ENCODE measurements at places on chromosomes 2 and 18.
A peak's percentile ranks its signal among the peaks of the same experiment; 100 is the strongest.

- DNase-seq: peak; percentile 19
Measured at GRCh38 chr2:27647289-27647688, 16.1 kb downstream of the SUPT7L start.

- no peak for DNase-seq
Measured at GRCh38 chr18:32750328-32750727, 22.5 kb downstream of the KLHL14 start.

GRCh38 chr2:128607440-128607839, 288.8 kb upstream of the HS6ST1 start:
- DNase-seq: no peak

GRCh38 chr2:173803449-173803848, 161.7 kb downstream of the SP3 start:
- no peak for DNase-seq

GRCh38 chr2:219165058-219165911, 4.5 kb downstream of the SLC23A3 start:
- DNase-seq: no peak

DNA sequence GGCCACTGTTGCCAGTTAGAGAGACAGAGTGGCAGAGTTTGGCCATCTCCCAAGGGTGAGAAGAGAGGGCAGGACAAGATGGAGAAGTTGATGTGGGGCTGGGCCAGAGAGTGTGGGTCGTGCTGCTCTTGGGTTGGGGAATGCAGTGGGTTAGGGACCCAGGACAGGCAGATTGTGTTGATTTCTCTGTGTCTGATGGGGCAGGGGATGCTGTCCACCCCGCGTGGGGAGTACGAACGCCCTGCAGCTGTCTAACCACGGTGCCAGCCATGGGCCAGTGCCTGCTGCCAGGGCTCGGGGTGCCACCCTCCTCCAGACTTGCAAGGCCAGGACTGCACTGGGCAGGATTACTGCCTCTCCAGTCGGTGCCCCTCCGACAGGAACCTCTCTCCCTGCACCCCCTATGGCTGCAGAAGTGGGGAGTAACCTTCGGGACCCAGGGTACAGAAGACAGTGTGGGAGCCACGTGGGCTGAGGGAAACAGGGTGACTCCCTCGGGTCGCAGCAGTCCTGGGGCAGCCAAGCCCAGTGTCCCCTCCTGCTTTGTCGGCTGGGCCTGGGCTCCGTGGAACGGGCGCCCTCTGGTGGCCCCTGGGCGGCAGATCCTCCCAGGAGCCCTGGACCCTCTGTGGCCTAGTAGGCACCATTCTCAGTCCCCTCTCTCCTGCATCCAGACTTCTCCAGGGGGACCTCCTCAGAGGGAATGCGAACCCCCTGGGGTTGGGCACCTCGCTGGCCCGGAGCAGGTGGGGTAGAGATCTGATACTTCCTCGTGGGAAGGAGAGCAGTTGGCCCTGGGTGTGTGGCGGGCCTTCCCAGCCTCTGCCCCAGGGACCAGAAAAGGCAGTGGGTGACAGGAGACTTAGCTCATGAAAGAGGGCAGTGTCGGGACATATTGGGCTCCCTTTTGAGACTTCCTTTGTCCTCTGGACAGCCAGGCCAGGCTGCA, 2.7 kb downstream of the GPC1 start:
- DNase-seq: peak; percentile 93

DNA sequence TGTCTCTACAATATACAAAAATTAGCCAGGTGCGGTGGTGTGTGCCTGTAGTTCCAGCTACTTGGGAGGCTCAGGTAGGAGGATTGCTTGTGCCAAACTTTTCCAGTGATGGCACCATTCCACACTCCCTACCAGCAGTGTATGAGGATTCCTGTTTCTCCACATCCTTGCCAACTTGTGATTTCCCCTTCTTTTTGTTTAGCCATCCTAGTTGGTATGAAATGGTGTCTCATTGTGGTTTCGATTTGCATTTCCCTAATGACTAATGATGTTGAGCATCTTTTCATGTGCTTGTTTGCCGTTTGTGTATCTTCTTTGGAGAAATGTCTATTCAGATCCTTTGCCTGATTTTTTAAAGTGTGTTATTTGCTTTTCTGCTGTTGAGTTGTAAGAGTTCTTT, 41.0 kb downstream of the EPB41L5 start:
- no peak for DNase-seq

- peak; percentile 90 for DNase-seq
Measured at GRCh38 chr2:172098650-172099471, 3.8 kb downstream of the DLX2 start.

GRCh38 chr2:98455494-98455976, 10.9 kb downstream of the INPP4A start:
- peak; percentile 2 for DNase-seq

- DNase-seq: no peak
Measured at GRCh38 chr18:32278177-32278799, 88.4 kb downstream of the MEP1B start.

GRCh38 chr2:45267062-45267792, 258.0 kb upstream of the SIX2 start:
- DNase-seq: no peak
